ENCODE measurements at places on chromosomes 3 and 15.

DNA sequence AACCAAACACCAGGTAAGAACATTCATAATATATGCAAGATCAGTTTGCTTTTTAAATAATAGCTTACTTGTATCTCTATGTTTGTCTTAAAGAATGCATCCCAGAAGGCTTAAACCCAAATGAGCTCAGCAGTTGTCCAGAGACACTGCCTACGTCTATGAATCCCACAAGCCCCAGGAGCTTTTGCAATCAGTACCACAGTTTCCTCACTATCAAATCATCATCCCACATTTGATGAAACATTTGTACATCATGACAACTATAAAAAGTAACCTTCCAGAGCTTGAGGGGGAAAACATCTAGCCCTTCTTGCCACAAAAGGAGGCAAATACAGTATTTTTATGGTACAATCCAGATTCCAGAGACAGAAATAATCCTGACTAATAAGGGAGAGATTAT, 63.7 kb downstream of the ATP8B4 start:
- no peak for DNase-seq

GRCh38 chr3:71008350-71008935, 575.1 kb downstream of the FOXP1 start:
- no peak for DNase-seq

- no peak for DNase-seq
These were observed 630 bp downstream of the CACNA2D2 start for GRCh38 chr3:50502584-50503423.

- no peak for DNase-seq
These were observed 10.8 kb downstream of the AP3B2 start for GRCh38 chr15:82698711-82699345.

- DNase-seq: no peak
These were observed 45.4 kb downstream of the DAZL start for GRCh38 chr3:16559653-16560365.

GRCh38 chr3:56197991-56198390, 270.3 kb downstream of the ERC2 start:
- DNase-seq: no peak

DNA sequence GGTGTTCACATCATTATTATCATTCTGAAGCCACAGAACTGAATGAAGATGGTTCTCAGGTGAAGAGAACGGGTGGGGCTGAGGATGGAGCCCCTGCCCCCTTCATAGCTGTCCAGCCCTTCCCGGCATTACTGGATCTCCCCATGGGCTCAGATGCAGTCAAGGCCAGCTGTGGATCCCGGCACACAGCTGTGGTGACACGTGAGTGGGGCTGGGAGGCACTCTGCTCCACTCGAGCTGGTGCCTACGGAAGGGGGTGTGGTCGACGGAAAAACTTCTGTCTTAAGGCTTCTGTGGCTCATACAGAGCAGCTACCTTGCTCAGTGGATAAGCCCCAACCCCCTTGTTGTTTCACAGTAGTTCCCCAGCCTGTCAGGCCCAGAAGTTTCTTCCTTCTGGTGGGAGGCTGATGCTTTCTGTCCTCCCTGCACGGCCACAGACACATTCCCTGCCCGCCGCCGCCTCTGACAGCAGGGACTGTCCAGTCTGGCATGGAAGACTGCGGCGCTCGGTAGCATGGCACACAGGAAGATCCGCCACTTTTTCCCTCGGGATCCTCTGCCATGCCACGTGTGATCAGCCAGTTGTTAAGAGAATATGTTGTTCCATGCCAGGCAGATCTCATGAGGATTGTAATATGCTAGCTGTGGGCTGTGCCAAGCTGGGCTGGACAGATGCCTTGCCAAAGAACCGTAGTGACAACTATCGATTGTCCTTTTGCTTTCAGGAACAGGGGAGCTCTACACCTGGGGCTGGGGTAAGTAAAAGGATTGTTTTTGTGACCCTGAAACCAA, 5.8 kb downstream of the RCCD1 start:
- DNase-seq: no peak

- DNase-seq: no peak
These were observed 188.7 kb downstream of the NSUN3 start for GRCh38 chr3:94251566-94251965.

DNA sequence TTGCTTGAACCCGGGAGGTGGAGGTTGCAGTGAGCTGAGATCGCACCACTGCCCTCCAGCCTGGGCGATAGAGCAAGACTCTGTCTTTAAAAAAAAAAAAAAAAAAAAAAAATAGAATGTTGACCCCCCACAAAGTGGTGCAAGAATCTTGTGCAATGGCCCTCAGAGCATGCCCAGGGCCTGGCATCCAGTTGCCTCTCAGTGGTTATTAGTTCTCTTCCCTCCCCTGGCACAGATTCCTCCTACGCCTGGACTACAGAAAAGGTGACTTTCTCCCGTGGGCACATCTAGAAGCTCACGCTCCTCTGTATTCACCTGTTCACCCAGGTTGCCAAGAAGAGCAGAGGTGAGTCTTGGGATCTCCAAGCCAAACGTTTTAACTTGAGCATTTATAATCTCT, 36.7 kb downstream of the ACSBG1 start:
- no peak for DNase-seq

GRCh38 chr15:42691308-42691707, 45.6 kb downstream of the CDAN1 start:
- no peak for DNase-seq

DNA sequence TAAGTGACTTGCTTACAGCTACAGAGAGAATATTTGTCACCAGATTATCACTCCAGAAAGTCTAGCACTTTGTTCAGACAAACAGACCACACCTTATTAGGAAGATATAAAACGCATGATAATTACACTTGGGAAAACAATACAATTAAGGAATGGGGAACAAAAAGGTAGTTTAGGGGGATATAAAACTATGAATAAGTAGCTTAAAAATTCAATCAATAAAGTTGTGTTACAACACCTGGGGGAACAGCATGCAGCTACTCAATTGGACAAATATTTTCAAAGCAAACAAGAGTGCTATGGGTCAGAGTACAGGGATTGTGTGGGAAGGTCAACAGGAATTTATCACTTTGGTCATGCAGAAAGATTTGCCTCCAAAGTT, 15.1 kb downstream of the CLDN1 start:
- DNase-seq: no peak

DNA sequence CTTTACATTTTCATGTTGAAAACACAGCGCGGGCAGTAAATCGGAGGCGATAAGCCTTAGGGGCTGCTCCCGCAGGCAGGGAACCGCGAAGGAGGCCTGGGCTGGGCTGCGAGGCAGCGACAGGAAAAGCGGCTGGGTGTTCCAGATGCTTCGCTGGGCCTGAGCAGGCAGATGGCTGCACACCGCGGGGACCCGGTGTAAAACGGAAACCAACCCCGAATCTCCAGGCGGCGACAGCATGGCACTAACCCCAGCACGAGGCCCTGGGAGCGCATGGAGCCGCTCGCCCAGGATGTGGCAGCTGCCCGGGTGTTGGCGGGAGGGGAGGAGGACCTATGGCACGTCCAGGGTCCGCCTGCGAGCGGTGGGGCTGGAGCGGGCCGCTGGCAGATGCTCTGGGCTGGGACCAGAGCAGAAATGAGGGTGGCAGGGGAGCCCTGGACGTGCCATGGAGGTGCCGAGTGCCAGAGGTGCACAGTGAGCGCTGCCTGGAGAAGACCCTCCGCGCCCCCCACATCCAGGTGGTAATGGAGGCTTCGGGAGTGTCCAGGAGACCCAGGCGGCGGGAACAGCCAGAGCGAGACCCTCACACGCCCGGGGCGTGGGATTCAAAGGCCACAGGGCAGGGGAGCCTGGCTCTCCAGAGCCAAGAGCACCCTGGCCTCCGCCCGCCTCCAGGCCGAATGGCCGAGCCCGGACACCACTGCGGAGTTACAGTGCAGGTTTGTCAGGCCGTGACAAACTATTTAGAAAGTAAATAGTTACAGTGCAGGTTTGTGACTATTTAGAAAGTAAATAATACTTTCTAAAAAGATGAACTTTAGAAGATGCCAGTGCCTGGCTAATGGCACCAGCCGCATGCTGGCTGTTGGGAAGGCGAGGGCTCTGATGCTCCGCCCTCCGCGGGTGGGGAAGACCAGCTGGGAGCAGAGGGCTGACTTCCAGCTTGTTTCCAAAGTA, 293.6 kb downstream of the OCA2 start:
- DNase-seq: no peak

GRCh38 chr15:39246523-39246922, 334.4 kb upstream of the THBS1 start:
- DNase-seq: no peak

DNA sequence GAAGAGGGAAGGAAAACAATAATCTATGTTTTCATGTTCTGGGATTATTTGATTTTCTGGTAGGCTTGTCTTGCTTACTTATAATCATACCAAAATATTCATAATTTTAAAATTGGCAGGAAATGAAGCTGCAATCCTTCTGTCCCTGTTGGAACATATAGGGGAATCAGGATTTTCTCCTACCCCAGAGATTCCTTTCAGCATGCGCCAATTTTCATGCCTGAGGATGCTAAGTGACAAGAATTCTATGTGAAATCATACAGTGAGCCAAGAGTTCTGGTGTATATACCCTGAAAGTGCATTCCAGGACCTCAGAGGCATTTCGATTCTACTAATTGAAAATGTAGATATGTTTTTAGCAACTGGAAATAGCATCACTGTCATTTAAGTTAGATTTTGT, 9.9 kb upstream of the CADPS start:
- DNase-seq: no peak

DNA sequence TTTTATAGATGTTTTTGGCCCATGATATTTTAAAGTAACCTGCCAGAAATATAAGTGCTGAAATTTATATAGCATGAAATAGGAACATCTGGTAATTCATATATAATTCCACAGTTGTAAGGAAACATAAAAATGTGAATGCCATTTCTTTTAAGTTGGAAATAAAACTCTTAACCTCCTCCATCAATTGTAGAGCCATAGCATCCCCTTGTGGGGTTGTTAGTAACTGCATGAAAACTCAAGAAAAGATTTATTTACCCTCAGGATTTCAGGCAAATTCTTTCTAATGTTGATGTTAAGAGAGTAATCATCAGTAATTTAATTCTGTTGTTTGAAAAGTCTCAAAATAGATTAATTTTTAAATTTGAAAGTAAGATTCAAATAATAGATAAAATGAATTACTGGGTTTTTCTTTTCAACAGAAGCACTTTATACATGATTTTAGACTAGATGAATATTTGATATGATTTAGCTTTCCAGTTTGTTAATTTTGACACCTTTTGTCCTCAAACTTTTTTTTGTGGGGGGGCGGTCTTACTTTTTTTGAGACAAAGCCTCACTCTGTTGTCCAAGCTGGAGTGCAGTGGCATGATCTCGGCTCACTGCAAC, 74.7 kb downstream of the RASA2 start:
- no peak for DNase-seq

GRCh38 chr15:31069360-31070000, 32.0 kb downstream of the TRPM1 start:
- no peak for DNase-seq

GRCh38 chr3:51982838-51983577, at the start of gene ACY1:
ACY1 (plus strand) TSS chr3:51983535; CDS start chr3:51984065, 530 bp downstream.
- DNase-seq: peak; percentile 98

DNA sequence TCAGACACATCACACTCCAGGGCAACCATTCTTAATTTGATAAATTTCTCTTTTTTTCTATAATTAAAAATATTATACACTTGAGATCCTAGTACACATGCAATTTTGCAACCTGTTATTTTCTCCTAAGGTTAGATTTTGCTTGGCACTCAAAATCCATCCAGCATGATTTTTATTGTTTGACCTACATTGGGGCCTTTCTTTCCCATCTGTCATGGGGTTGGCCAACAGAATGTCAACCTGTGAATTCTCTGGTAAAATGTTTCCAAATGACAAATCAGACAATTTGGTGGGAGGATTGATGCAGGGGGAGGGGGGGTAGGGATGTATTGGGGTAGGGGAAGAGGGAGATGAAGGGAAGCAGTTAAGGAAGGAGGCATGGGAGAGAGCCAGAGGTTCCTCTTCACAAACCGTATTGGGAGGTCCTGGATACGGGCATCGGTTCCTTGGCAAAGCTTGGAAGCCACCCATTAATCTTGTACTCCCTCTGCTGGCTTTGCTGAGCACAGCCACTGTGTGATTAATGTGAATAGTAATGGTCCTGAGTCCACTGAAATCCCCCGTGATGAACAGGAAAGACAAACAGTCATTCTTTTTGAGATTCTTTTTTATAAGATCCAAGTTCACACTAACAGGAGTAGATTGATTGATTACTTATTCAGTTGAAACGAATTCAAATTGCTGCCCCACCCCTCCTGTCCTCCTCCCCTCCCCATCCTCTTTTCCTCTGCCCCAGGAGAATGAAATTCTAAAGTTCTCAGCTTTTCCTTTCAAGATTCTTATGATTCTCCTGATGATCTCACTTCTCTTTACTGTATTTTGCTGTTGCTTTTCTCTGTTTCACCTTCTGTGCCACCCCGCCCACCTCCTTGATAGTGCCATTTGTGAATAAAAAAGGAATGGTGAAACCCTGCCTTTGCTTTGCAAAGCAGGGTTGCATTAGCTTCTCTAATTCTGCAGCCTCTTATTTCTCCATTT, 82.2 kb upstream of the SLC25A26 start:
- no peak for DNase-seq

GRCh38 chr3:63231643-63232042, 46.5 kb upstream of the SYNPR start:
- DNase-seq: no peak

- DNase-seq: no peak
These were observed 6.3 kb downstream of the ATP13A4 start for GRCh38 chr3:193548406-193548805.

DNA sequence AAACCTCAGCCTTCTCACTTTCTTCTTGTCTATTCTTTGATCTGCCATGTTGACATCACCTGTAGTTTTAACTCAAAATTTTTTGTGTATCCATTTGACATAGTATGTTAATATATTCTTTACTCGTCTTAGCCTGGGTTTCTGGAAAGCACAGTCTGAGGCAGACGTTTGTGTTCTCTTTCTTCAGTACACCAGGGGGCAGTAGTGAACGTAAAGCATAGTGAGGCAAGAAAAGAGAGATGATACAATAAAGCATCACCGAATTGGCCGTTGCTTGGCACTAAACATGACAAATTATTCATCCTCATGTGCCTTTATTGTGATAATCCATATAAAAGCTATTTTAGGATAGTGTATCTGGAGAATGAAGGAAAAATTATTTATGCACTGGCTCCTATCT, 141.0 kb upstream of the MYRIP start:
- DNase-seq: no peak

DNA sequence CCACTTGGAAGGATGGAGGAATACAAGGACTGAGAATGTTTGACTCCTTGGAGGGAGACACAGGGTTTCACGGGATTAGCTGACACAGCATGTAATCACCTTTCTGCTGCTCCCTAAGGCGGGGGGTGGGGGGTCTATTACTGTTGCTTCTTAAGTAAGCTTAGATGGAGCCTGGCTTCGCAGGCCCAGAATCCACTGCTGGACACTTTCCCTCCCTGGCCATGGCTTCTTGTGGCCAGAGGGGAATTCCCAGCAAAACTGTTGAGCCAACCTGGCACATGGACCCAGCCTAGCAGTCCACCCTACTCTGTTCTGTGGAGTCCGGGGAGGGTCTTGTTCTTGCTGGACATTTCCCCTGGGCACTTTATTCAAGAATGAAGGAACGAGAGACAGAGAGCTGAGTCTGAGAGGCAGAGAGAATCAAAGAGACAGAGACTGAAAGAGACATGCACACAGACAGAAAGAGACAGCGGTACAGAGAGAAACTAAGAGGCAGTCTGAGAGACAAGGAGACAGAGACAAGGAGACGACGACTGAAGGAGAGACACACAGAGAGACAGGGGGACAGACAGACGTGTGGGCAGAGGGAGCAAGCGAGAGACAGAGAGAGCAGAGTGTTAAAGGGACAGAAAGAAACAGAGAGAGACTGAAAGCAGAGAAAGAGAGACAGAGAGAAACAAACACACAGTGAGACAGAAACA, 55.6 kb upstream of the DLG1 start:
- DNase-seq: peak; percentile 34

GRCh38 chr3:141777957-141778813, 15.0 kb downstream of the GRK7 start:
- no peak for DNase-seq
